Epithelial cell of umbilical artery (primary cell): ENCODE measurements at places on chromosomes 1 and 21. TPM values are rescaled to one million over a fixed set of nuclear protein-coding genes. Genes with fewer than 3 reads are reported as not detected.

The INSRR gene
- total RNA-seq, result not detected in 2 replicates

The MYOG gene
- total RNA-seq, result not detected in 2 replicates

The TIAM1 gene
- under 0.01 and 0.15 TPM in 2 replicates for total RNA-seq

The CSF3R gene
- not detected in 2 replicates for total RNA-seq

The SYTL1 gene
- total RNA-seq, result under 0.01 TPM in 1 of 2 replicates, not detected in the other

The KCNJ9 gene
- not detected in 2 replicates for total RNA-seq

The SMAP2 gene
- 5.2 and 7.1 TPM in 2 replicates for total RNA-seq

The SPATA21 gene
- not detected in 2 replicates for total RNA-seq

The ATP1A4 gene
- not detected in 2 replicates for total RNA-seq

The CHODL gene
- total RNA-seq, result not detected in 2 replicates

The SH2D1B gene
- not detected in 2 replicates for total RNA-seq

The HTR1D gene
- total RNA-seq, result 0.32 and 1.1 TPM in 2 replicates

The SPRR3 gene
- not detected in 2 replicates for total RNA-seq

The IRF6 gene
- total RNA-seq, result 36.4 and 72.9 TPM in 2 replicates

The SFN gene
- total RNA-seq, result not detected in 2 replicates

The CD52 gene
- not detected in 2 replicates for total RNA-seq

The CLEC20A gene
- total RNA-seq, result not detected in 2 replicates

The SELENOF gene
- 213 and 260 TPM in 2 replicates for total RNA-seq

The IFI44L gene
- 31.2 and 745 TPM in 2 replicates for total RNA-seq

The ZNF593OS gene
- not detected in 2 replicates for total RNA-seq

The FAM78B gene
- total RNA-seq, result not detected in 2 replicates

The DNASE2B gene
- not detected in 2 replicates for total RNA-seq

The ZNF683 gene
- not detected in 2 replicates for total RNA-seq

The CCDC181 gene
- total RNA-seq, result 0.91 and 1.3 TPM in 2 replicates

The KCNN3 gene
- total RNA-seq, result under 0.01 and 0.65 TPM in 2 replicates

The PLPPR5 gene
- under 0.01 TPM in 1 of 2 replicates, not detected in the other for total RNA-seq

The CRNN gene
- total RNA-seq, result not detected in 2 replicates

The UMODL1 gene
- total RNA-seq, result not detected in 2 replicates

The FAM177B gene
- not detected in 2 replicates for total RNA-seq

The TCHH gene
- total RNA-seq, result not detected in 2 replicates

The GOLT1A gene
- 0.46 TPM in 1 of 2 replicates, not detected in the other for total RNA-seq

The ITLN1 gene
- not detected in 2 replicates for total RNA-seq

The KRTAP12-2 gene
- not detected in 2 replicates for total RNA-seq

The AADACL4 gene
- total RNA-seq, result not detected in 2 replicates

The TNFRSF4 gene
- total RNA-seq, result 0.61 and 0.65 TPM in 2 replicates

The TMPRSS15 gene
- not detected in 2 replicates for total RNA-seq

The C1orf74 gene
- 2.9 and 4.1 TPM in 2 replicates for total RNA-seq

The SHISA4 gene
- 9.0 and 13.0 TPM in 2 replicates for total RNA-seq

The FCRLA gene
- not detected in 2 replicates for total RNA-seq

The S100A12 gene
- total RNA-seq, result not detected in 2 replicates

The RIPPLY3 gene
- under 0.01 TPM in 1 of 2 replicates, not detected in the other for total RNA-seq
